ENCODE measurements at places on chromosomes 3 and 15. TPM values are rescaled to one million over a fixed set of nuclear protein-coding genes. Genes with fewer than 3 reads are reported as not detected.

The MYL3 gene
- 1.6 TPM for total RNA-seq

The TMEM40 gene
- 2.4 TPM for total RNA-seq

DNA sequence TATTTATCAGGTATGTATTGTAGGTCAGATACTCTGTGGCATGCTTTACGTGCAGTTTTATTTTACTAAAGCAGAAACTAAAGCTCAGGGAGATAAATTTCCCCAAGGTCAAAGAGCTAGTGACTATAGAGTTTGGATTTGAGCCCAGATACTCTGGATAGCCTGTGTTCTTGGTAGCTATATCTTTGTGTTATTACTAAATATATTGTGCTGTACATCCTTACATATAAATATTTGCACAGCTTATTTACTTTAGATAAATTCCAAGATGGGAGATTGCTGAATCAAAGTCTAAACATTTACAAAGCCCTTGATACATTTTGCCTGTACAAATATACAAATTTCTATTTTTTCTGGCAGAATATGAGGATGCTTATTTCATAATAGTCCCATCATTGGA is 660.9 kb upstream of the NAALADL2 start:
- H3K27ac ChIP-seq, result no peak overlapping the region
- no peaks in the 10 kb centered on the region for H3K27me3 ChIP-seq
- H3K36me3 ChIP-seq, result no peaks in the 10 kb centered on the region
- no peak for DNase-seq
- H3K4me1 ChIP-seq, result peaks cover 41% of the 10 kb centered on the region

GRCh38 chr15:49060710-49061495 is 14.7 kb upstream of the SECISBP2L start:
- peaks cover 12% of the 10 kb centered on the region for H3K4me1 ChIP-seq
- H3K36me3 ChIP-seq, result no peaks in the 10 kb centered on the region
- H3K27ac ChIP-seq, result peak overlapping the region; percentile 50
- no peak for DNase-seq
- no peaks in the 10 kb centered on the region for H3K27me3 ChIP-seq

DNA sequence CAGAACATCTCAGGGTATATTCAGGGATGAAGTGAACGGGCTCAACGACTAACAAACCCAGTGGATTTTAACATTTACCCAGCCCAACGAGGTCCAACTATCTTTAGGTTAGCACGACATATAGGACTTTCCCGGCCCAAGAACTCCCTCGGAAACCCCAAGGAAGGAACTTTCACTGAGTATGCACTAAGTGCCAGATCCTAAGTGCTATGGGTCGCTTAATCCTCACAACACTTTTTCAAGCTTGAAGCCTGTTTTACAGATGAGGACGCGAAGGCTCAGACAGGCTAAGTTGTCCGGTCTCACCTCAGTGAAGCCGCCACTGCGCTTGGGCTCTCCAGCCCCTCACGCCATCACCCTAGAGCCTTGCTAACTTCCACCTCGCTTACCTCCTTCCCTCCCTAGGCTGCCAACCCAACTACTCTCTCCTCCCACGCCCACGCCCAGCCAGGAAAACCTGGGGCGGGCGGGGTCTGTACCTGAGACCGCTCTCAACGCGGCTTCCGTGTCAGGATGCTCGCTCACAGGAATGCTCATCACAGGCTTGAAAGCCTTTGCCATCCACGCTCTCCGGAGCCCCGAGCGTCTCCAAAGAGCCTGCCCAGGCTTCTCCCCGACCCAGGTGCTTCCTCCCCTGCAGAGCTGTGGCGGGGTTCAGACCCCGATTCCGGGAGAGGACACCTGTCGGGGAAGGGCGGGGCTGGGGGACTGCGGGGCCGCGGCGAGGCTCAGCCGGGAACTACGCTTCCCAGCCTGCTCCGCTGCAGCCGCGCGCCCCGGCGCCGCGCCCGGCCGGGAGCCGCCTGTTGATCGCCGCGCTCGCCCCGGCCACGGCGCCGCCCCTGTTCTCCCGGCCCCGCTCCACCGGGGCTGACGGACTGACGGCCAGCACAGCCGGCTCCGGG is at the start of gene TMOD2:
Gene TMOD2, plus strand, starts transcription at position 806 of the 905 bp plus-strand sequence. CDS start 14,845 bp downstream, outside the sequence.
- peaks cover 12% of the 10 kb centered on the region for H3K4me1 ChIP-seq
- H3K27ac ChIP-seq, result no peak within 1 kb of the TSS
- peaks cover 6% of the 10 kb centered on the region for H3K36me3 ChIP-seq
- peaks cover 65% of the 10 kb centered on the region for H3K27me3 ChIP-seq
- DNase-seq, result no peak

DNA sequence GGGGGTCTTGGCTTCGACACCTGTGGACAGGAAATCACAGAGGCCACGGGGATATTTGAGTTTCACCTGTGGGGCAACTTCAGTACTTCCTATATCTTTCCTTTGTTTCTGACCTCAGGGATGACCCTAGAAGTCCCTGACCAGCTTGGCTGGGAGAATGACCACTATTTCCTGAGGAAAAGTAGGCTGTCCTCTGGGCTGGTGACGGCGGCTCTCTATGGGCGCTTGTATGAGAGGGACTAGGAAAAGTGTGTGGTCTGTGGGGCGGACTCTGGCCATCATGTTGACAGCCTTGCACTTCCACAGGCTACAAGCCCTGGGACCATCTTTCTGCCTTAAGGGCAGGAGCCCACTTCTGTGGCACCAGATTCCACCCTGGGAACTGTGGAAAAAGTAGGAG is 43.7 kb downstream of the BTD start:
- DNase-seq, result no peak
- peaks cover 66% of the 10 kb centered on the region for H3K4me1 ChIP-seq
- H3K4me3 ChIP-seq, result no peak overlapping the region

Measured in osteocyte (in vitro differentiated cells).